ENCODE measurements at places on chromosomes 2 and 18.

DNA sequence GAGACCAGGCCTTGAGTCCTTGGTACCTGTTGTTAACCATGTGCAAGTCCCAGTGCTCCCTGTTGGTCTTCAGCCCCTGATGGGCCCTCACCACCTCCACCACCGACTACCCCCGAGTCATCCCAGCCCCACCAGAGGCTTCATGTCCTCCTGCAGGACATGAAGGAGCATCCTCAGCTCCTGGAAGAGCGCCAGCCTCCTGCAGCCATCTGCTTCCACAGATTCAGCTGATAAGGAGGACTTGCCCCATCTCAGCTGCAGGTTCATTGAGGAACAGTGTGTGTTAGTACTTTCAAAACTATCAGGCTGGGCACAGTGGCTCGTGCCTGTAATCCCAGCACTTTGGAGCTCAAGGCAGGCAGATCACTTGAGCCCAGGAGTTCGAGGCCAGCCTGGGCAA lies 151.9 kb downstream of the ATP9B start:
- DNase-seq = no peak

GRCh38 chr18:35491700-35492077 lies 6.1 kb downstream of the INO80C start:
- no peak for DNase-seq

DNA sequence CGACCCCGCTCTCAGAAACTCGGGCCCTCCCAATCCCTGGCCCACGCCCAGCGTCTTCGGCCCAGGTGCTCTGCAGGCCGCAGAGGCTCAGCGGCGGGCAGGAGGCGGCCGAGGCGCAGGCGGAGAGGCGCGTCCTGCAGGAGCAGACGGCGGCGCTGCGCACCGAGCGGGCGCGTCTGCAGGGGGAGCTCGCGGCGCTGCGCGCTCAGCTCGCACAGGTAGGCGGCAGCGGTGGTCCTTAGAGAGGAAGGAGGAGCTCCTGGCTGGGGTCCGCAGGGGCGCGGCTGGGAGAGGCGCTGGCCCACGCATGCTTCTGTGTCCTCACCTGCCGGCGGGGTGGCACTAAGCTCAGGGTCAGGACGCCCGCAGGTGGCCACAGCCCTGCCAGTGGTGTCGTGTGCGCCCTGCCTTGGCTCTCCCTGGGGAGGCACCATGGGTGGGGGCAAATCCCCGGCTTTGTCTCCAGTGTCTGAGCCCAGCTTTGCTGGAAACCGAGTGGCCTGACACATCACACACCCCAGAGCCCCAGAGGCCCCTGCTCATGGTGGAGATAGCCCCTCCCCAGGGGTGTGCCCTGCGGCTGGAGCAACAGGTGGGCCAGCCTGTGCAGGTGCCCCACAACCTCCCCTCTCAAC lies 14.9 kb upstream of the SNED1 start:
- no peak for DNase-seq

DNA sequence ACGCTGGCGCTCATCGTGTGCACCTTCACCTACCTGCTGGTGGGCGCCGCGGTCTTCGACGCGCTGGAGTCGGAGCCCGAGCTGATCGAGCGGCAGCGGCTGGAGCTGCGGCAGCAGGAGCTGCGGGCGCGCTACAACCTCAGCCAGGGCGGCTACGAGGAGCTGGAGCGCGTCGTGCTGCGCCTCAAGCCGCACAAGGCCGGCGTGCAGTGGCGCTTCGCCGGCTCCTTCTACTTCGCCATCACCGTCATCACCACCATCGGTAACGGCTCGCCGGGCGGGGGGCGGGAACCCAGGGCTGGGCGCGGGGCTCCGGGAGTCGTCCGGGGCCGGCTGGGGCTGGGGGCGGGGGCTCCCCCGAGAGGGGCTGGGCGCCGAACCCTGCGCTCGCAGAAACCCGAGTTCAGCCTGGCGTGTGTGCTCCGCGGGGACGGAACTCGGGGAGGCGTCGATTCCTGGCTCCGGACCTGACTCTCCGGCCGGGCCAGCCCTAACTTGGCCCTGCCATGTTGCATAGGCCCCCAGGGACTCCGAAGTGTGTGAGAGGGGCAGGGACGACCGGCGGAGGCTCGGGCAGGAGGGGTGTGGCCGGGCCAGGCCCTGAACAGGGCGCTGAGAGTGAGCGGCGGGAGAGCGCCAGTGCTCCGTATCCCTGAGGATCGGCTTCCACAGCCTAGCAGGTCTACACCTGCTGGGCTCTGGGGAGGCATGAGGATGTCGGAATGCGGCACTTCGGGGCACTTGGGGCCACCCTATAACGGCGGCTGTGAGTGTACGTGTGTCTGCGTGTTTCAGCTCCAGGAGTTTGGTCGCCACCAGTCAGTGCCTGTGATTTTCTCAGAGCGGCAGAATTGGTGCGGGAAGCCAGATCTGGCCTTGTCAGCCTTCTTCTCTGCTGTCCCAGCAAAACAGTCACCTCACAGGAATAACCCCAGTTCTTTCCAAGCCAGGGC lies 651 bp downstream of the KCNK3 start:
- DNase-seq = peak; percentile 38

DNA sequence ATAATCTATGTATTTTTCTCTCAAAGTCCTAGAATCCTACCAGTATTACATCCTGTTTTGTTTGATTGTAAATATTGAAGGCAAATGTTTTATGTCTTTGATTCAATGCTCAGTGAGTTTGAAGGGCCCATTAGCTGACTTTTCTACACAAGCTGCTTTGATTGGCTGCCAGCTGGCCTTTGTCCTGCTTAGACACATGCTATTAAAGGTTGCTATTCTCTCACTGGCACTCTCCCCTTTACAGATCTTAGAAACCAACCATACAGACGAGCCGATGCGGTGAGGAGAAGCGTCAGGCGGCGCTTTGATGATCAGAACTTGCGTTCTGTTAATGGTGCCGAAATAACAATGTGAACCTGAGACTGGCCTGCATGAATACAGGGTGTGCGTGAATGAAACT lies 69.7 kb downstream of the PRPF40A start:
- DNase-seq = no peak

- DNase-seq = no peak
These were observed 9.8 kb upstream of the KCNIP3 start for GRCh38 chr2:95287336-95287735.

DNA sequence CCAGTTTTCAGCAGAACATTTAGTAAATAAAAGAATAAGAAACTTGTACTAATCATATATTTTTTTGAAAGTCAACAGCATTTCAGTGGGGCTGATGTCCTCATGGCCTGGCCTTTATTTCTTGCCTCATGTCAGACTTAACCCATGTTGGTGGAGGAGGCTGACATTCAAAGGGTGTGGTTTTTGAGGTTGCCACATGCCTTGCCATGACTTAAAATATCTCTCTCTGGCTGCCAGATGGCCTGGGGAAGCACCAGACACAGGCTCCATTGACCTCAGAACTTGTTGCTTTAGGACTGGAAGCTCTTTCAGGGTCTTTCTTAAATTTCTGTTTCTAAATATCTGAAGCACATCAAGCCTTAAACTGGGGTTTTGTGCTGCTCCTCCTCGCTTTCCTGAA lies 32.5 kb upstream of the CD28 start:
- no peak for DNase-seq

GRCh38 chr2:110714452-110715224 lies 17.7 kb upstream of the ACOXL start:
- no peak for DNase-seq

- DNase-seq = no peak
These were observed 40.3 kb upstream of the FBXO11 start for GRCh38 chr2:47946593-47946992.

DNA sequence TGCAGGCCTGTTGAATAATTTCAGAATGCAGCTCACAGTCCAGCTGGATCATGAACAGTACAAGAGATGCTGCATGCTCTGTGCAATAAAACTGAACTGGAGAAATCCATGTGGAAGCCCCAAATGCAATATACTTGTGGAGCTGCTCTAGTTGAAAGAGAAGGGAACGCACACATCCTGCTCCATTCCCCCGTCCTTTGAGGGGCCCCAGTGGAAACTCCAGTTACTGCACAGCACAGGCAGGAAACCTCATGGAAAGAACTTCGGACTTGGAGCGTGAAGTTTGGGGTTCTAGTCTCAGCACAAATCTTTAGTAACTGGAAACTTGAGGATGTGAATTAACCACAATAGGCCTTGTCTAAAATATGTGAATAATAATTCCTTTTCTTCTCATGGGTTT lies 73.2 kb downstream of the PLA2R1 start:
- DNase-seq = no peak

GRCh38 chr2:178764097-178764496 lies 43.1 kb downstream of the TTN start:
- DNase-seq = no peak

GRCh38 chr18:12076424-12077140 lies 17.1 kb upstream of the ANKRD62 start:
- peak; percentile 8 for DNase-seq

DNA sequence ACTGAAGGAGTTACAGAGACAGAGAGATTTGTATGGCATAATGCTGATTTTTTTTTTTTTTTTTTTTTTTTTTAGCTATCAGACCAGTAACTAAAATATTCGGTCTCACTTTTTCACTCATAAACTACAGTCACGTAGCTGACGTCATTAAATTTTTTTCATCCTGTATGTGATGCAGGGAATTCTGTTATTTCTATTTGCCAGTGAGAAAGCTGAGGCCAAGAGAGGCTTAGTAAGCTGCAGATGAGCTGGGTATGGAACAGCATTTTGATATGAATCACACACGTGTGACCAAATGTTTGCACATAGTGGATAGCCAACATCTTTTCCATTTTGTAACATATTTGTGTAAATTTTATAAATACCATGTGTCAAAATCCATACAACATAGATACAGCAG lies 79.1 kb upstream of the EPB41L3 start:
- DNase-seq = no peak

- no peak for DNase-seq
These were observed 202.3 kb downstream of the MREG start for GRCh38 chr2:215811003-215811402.

DNA sequence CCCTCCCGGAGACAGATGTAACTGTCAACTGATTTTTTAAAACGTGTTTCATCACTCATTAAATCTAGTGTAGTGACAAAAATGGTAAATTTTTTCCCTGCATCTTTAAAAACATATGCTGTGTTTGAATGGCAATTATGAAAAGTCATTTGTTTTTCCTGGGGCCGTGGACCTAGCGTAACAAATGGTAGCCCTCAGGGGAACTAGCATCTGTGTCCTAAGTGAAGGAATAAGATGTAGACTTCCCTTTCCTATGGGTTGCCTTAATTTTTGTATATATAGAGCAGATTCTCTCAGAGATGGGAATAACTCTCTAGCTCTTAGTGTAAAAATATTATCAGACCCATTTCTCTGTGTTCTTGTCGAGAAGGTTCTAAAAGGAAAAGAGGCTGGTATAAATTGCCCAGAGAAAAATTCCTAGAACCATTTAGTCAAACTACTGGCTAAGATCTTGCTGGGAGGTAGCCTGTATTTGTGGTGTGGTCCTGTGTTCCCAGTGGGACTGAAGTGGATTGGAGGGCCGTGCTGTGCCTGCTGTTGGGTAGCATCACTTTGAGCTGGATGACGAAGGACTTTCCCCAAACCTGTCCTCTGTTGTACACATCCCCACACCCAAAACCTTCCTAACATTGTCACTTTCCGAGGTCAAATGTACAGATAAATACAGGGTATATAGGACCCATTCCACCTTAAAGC lies 85.8 kb downstream of the LIMS1 start:
- no peak for DNase-seq
